A549 treated with dexamethasone at 1 μM for 4 hours (cell line): ENCODE measurements at places on chromosomes 6 and 20. TPM values are rescaled to one million over a fixed set of nuclear protein-coding genes. Genes with fewer than 3 reads are reported as not detected.

The SIRPB1 gene
- 0.47 to 0.95 TPM (median 0.74 TPM) in 5 replicates for total RNA-seq

The SNHG17 gene
- total RNA-seq, result 163 to 192 TPM (median 179 TPM) in 5 replicates

The CDC5L gene
- 13.4 to 16.1 TPM (median 15.4 TPM) in 5 replicates for total RNA-seq

The ZNF311 gene
- 0.14 to 0.18 TPM (median 0.15 TPM) in 5 replicates for total RNA-seq

The POM121L2 gene
- 0.02 TPM in 1 of 5 replicates, not detected in the others for total RNA-seq

The KIAA1755 gene
- 0.13 to 0.26 TPM (median 0.18 TPM) in 5 replicates for total RNA-seq

The CD164 gene
- 90.8 to 118 TPM (median 107 TPM) in 5 replicates for total RNA-seq

The E2F3 gene
- 11.0 to 13.5 TPM (median 11.5 TPM) in 5 replicates for total RNA-seq

The CST2 gene
- 0.76 to 1.8 TPM (median 1.4 TPM) in 5 replicates for total RNA-seq

The CLPSL2 gene
- 0.61 to 1.1 TPM (median 0.94 TPM) in 5 replicates for total RNA-seq

The BTNL2 gene
- total RNA-seq, result not detected in 5 replicates

The ADGB gene
- not detected in 5 replicates for total RNA-seq

The TCF15 gene
- not detected in 5 replicates for total RNA-seq

The KHDRBS2 gene
- not detected in 5 replicates for total RNA-seq

The NEURL2 gene
- total RNA-seq, result 0.64 to 1.2 TPM (median 0.97 TPM) in 5 replicates

The JAG1 gene
- total RNA-seq, result 36.8 to 49.0 TPM (median 46.7 TPM) in 5 replicates

The KHDC1 gene
- total RNA-seq, result 2.7 to 4.2 TPM (median 3.4 TPM) in 5 replicates

The RFX6 gene
- not detected in 5 replicates for total RNA-seq

The SLC26A8 gene
- total RNA-seq, result 0.02 TPM in 1 of 5 replicates, not detected in the others

The JPH2 gene
- total RNA-seq, result 5.8 to 9.0 TPM (median 6.8 TPM) in 5 replicates
